A549 (cell line): ENCODE measurements at places on chromosomes 13 and 19.
A peak's percentile ranks its signal among the peaks of the same experiment; 100 is the strongest.

GRCh38 chr19:34500656-34501120, 19.1 kb downstream of the WTIP start:
- DNase-seq = no peak

- no peak for DNase-seq
These were observed 661 bp downstream of the PALM3 start for GRCh38 chr19:14061081-14061749.

DNA sequence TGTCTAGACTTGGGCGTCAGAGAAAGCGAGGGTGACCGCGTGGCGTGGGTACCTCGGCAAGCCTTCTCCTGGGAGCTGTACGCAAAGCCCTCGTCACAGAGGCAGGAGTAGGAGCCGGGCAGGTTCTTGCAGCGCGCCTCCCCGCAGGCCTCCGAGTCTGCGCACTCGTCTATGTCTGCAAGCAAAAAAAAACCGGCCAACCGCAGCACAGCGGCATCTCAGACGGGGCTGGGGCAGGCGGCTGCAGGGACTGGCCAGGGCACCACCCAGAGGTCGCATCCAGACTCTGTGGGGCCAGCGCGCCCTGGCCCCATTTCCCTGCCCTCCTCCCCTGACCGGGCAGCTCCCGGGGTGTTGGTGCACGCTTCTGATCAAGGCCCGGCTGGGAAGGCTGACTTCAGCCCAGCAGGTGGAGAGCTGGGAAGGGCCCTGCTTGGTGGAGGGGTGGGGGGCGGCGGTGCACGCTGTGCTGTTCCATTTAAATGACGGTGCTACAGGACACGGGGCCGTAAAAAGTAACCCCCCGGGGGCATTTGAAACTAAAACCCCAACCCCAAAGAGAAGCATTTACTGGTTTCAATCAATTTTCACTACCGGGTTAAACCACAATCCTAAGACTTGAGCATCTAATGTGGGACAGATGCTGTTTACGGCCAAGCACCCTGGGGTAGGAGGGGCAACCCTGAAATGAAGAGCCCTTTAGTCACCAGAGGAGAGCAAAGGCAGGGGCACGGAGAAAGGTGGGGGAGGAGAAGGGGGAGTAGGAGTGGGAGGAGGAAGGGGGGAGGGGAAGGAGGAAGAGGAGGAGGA, 28.2 kb downstream of the GAS6 start:
- peak; percentile 48 for DNase-seq

DNA sequence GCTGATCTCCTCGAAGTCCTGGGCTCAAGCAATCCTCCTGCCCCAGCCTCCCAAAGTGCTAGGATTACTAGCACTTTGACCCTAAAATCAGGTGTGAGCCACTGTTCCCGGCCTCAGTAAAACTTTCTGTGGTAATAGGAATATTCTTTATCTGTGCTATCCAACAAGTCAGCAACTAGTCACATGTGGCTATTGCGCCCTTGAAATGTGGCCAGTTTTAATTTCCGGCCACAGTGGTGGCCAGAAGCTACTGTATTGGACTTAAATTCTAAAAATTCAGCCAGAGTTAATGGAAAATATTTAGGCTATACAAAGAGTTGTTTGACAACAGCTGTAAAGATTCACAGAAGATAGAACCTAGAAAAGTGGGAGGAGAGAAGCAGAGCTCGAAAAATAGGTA, 30.0 kb downstream of the KEAP1 start:
- no peak for DNase-seq

- DNase-seq = no peak
These were observed 2086.1 kb upstream of the PCDH20 start for GRCh38 chr13:63501702-63502101.

GRCh38 chr13:26185720-26186117, 36.4 kb downstream of the RNF6 start:
- no peak for DNase-seq

DNA sequence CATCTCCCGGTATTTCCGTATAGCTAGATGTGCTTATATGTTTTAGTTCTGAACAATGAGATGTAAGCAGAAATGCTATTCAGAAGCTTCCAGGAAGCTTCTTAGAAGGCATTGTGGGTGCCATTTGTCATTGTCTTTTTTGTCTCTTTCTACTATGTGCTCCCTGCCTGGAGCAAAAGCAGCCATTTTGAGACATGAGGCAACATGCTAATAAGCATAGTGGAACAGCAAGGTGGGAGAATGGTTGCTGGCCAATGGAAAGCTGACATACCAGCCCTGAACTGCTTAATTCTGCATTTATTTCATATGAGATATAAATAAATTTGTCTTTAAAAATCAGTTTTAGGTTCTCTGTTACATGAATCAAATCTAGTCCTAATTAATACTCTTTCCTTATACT, 299.7 kb downstream of the LMO7 start:
- DNase-seq = no peak

DNA sequence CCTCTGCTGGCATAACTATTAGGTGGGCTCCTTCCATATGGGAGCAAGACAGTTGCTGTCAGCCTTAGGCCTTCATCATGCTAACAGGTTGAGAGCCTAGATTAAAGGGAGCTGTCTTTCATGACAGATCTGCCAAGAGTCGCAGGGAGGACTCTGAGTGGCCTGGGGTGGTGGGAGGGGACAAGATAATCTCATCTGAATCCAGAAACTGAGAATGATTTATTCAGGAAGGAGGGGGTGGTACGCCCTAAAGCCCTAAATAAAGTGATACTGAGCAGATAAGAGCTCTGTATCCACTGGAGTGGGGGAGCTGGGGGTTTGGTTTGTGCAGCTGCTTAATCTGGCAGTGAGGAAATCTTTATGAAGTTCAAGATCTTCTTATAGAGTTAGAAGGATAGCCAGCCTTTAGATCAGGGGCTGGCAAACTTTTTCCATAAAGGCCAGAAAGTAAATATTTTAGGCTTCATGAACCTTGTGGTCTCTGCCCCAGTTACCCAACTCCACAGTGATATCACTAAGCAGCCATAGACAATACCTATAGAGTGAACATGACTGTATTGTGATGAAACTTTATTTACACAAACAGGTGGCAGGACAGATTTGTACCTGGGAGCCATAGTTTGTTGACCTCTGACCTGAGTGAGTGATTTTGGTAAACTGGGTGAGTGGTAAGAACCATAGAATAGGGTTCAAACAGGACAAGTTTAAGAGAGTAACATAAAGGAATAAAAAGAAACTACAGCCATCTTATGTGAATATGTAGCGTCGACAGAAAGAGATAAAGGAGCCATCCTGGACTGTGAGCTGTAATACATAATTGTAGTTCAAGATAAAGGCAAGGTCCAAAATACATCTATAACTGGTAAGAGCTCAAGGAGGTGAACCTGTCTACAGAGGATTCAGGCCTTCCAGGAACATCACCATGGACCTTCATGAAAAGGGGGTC, 9.8 kb upstream of the STK24 start:
- DNase-seq = no peak

- no peak for DNase-seq
These were observed 4.8 kb downstream of the MBD3 start for GRCh38 chr19:1587872-1588271.

- no peak for DNase-seq
These were observed 624 bp downstream of the SAFB start for GRCh38 chr19:5623397-5624017.

DNA sequence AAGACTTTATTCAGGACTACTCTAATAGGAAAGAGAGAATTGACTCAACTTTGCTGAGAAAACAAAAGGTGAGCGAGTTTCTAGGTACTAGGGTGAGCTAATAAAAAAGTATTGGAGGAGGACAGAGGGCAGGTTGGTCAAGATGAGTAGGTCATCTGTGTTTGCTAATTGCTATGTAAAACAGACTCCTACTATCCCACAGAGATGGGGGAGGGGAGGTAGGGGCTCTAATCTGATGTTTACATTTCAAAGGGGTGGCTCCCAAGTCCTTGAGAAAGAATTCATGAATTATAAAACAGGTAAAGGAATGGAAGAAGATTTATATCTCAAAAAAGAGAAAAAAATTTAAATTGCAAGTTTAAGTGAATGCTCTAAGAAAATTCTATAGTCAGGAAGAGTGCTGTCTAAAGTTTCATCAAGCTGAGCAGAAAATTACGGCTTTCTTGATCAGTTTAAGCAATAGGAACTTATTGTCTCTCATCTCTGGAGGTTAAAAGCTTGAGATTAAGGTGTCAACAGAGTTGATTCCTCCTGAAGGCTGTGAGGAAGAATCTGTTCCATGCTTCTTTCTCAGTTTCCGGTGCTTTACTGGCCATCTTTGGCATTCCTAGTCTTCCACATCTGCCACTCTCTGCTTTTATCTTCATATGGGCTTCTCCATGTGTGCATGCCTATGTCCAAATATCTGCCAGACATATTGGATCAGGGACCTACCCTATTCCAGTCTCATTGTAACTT, 790.3 kb downstream of the SLITRK5 start:
- no peak for DNase-seq

DNA sequence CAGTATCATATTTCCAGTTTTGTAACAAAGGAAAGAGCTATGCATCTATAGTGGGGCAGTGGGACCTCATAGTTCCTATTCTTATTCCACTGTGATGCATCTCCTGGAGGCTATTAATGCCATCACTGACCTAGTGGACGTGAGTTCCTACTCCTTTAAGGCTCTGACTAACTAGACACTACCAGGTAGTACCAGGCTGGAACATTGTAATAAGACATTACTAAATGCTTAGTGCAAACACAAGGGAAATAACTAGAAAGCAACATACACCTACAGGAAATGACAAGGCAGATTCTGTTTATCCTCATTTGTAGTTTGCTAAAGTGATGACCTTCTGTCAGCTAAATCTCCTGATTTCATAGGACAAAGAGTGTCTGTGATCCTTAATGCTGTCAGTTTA, 192.5 kb downstream of the POSTN start:
- DNase-seq = no peak

GRCh38 chr19:45184115-45184514, 5.5 kb downstream of the BLOC1S3 start:
- DNase-seq = no peak

DNA sequence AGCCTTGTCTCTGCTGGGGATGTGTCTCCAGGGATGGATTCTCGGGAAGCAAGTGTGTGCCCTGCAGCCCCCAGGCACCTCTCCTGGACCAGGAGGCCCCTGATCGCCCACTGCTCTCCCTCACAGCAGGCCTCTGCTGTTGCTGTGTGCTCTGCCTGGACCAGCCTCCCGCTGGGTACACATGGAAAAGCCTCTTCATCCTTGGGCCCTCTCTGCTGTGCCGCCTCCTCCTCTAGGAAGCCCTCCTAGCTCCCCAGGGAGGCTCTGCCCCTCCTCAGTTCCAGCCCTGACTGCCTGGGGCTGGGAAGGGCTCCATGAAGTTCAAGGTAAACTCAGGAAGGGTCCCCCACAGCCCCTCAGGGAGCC, 12.0 kb downstream of the NDUFA11 start:
- no peak for DNase-seq

GRCh38 chr19:13963603-13964105, 11.3 kb downstream of the DCAF15 start:
- DNase-seq = no peak
